Dermis microvascular lymphatic vessel endothelial cell (primary cell): ENCODE measurements at places on chromosomes 7 and 10. TPM values are rescaled to one million over a fixed set of nuclear protein-coding genes. Genes with fewer than 3 reads are reported as not detected.

DNA sequence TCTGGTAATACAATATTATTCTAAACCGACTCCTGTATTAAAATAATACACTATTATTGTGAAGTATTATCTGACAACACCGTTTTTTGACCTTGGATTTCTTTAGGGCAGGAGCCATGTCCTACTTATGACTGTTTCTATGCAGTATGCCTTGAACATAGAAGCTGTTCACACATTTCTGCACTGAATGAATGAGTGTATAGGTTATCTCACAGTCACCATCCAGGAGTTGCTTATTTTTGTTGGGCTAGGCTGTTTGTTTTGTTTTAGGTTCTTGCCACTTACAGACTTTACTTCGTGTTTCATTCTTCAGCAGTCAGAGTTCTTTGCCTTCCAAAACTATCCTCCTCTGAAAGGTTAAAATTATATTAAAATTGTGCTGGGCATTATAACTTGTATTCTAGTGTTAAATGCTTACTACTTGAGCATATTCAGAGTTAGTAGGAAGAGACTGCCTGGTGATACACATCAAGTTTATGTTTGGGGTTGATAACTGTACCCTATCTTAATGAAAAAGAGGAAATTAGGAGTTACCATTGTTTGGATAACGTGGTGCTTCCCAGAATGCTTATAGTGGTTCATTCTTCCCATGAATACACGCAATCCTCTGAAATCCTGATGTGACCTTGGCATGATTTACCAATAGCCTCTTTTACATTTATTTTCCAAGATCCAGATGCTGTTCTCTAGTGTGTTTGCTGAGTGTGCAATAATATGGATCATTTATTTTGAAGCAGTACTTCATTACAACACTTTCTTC lies 1.7 kb downstream of the RALA start:
- no peak for DNase-seq

- DNase-seq = peak; percentile 74
Measured at GRCh38 chr7:2632733-2633537, 1.1 kb downstream of the TTYH3 start.

GRCh38 chr10:77197544-77197943 lies 440.1 kb downstream of the KCNMA1 start:
- no peak for DNase-seq

DNA sequence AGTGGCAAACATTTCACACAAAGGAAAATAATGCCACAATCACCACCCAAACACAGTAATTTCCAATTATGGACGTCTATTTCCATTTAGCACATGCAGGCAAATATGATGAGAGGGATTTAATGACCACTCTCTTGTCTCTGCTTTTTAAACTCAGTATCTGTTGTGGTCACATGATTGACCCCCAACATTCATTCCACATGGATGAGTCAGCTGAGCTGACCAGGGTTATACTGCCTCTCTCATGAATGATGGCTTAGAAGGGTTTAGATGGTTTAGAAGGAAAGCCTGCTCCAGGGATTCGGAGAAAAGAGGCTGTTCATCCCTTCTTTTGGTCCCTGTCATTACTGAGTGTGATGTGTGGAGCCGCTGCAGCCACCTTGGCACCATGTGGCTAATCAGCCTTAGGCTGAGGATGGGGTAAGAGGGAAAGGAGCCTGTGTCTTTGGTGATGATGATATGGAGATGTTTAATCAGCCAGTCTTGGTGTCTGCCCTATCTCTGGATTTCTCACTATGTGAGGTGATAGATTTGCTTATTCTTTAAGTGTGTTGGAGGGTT lies 38.2 kb upstream of the JAKMIP3 start:
- no peak for DNase-seq

GRCh38 chr7:112414855-112415490 lies 35.3 kb upstream of the IFRD1 start:
- DNase-seq = no peak

DNA sequence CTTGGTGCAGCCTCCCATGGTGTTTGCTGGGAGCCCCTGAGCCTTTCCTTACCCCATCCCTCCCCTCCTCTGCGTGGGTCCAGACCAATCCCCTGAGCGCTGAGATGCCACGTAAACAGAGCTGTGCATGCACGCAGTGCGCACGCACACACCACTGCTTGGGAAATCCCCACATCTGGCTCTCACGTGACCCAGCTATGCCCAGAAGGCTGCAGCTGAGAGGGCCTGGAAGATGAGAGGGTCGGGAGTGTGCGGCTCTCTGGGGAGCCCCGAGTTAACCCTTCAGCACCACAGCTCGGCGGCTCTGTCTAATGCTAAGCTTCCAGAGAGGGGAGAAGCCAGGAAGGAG lies 177.2 kb downstream of the SH3PXD2A start:
- DNase-seq = peak; percentile 80

DNA sequence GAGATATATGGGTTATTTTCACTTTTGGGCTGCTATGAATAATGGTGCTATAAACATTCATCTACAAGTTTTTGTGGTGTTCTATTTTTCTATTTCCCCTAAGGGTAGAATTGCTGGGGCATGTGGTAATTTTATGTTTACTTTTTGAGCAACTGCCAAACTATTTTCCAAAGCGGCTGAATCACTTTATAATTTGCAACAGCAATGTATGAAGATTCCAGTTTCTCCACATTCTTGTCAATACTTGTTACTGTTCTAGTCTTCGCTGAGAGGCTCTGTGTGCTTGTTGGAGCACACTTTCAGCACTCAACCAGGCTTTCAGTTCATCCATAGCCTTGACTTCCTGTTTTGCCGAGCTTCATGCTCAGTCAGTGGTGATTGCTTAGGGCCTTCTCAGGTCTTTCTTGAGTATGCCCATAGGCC lies 39.0 kb downstream of the ADK start:
- DNase-seq = peak; percentile 62

DNA sequence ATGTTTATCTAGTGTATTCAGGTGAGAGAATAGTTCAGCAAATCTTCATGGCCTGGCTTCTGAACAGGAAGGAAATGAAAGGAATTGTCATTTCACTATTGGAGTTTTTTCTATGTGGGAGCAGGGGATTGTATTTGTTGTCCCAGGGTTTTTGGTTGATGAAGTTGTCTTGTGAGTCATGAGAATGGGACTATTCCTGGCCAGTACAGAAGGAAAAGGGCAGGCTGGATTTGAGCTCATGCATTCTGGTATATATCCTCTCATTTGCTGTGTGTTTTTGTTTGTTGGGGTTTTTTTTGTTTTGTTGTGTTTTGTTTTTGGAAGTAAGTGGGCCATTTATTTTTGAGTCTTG lies 101.2 kb upstream of the MKLN1 start:
- DNase-seq = peak; percentile 29

DNA sequence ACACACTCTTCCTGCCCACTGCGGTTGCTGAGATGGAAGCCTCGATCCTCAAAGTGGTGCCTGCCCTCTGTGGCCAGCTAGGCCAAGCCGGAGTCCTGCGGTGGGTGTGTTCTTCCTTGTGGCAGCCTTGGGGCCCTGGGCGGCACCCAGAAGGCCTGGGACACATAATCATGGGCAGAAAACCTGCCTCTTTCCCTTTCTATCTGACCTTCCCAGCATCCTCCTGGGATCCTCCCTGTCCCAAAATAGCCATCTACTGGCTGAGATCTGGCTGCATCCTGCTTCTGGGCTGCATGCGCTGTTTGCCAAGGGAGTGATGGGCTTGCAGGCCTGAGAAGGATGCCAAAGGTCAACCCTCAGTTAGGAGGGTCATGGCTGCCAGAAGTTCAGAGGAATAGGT lies 23.9 kb downstream of the COL13A1 start:
- DNase-seq = no peak

DNA sequence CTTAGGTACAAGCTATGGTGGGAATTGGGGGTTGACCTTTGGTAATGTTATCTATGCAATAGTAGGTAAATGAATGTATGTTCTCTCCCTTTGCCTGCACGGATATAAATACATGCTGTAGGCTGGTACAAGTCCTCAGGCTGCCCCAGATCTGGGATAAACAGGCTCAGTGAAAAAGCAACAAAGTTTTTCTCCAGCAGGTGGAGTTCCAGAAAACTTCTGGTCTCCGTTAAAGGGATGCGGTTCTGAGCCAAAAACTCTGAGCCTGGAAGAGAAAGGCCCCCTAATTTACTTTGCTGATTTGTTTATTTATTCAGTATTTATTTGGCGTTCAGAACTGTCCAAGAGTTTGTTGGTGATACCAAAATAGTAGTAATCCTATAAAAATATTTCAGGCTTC lies 204.7 kb downstream of the ADRA2A start:
- DNase-seq = no peak

DNA sequence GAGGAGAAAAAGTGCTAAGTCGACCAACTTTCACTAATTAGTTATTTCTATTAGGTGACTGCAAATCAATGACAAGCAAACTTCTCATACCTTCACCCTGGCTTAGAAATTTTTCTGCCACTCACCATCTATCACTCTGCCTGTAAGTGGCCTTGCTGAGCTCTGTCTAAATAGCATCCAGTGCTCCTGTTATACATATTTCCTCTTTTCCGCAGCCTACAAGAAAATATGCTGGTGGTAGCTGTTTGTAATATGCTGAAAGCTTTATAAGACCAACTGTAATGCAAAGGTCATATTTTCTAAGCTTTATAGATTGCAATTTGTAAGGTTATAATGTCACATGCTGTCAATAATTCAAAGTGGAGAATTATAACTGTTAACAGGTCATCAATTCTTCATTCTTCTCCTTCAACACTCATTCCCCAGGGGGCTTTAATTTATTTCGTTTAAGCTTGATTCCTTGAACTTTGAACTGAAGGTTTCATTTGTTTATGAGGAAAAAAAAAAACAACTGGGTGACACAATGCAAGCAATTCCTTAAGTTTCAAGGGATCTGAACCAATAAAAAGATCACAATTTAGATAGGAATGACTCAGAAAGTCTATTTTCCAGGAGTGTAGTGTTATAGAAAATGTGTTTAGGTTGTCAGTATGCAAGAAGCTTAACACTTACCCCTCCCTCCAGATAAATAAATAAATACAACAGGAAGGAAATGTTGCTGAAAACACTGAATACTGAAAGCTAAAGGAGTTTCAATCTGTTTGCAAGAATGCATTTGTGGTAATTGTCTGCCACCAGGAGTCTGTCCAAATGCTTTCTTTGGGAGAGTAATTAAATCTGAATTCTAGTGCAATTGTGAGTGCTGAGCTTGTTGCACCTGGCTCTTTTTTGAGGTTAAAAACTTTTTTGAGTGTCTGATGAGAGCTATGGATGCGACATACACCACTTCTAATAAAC lies 183.7 kb downstream of the SORCS1 start:
- DNase-seq = no peak

- DNase-seq = peak; percentile 82
Measured at GRCh38 chr7:139936760-139937310, 107.8 kb downstream of the TBXAS1 start.

- no peak for DNase-seq
Measured at GRCh38 chr7:11749629-11750028, 82.4 kb downstream of the THSD7A start.

DNA sequence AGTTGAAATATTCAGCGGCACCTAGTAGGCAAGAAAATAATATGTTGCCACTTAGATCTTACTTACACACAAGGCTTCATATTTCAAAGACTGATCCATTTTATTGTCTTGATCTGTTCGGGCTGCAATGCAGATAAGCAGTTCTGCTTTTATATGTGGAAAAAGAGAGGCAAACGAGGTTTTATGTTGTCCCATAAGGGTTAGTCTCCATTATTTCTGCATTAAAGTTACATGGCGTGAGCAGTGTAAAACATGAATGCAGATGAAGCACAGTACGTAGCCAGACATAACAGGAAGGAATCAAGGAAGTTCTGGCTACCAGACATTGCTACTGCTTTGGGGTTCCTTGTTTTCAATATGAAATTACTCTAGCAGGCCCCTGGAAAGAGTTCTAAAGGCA lies 224.8 kb downstream of the BBS9 start:
- DNase-seq = peak; percentile 65

- no peak for DNase-seq
Measured at GRCh38 chr10:30309403-30309802, 39.7 kb downstream of the MTPAP start.

DNA sequence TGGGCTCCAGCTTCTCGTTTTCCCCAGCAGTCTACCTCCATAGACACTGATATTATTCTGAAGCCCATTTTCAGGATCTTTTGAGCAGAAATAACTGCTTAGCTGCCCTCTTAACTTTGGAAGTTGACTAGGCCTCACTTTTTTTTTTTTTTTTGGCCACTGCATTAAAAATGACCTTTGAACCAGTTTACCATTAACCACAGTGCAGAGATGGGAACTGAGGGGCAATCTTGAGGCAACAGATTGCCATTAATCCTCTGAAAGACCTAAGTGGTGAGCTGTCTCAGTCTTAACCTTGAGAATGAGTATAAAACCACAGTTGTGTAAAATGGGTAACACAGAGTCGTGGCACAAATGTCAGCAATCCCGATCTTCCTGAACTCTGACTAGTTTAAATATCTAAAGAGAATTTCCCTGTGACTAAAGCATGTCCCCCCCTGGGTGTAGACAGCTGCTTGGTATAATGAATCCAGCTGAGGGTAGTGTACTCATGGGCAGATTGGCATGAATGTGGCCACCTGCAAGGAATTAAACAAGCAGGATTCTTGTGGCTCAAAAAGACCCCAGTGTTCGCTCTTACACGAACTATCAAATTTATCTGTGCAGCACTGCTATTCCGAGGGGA lies 46.1 kb upstream of the FMC1 start:
- no peak for DNase-seq

- no peak for DNase-seq
Measured at GRCh38 chr7:93921186-93921585, 349 bp upstream of the GNG11 start.

- no peak for DNase-seq
Measured at GRCh38 chr10:60122190-60122589, 215.8 kb upstream of the CCDC6 start.

- DNase-seq = peak; percentile 8
Measured at GRCh38 chr7:74481458-74482196, 27.9 kb downstream of the GTF2IRD1 start.

- no peak for DNase-seq
Measured at GRCh38 chr7:134374291-134374690, 57.6 kb upstream of the SLC35B4 start.

DNA sequence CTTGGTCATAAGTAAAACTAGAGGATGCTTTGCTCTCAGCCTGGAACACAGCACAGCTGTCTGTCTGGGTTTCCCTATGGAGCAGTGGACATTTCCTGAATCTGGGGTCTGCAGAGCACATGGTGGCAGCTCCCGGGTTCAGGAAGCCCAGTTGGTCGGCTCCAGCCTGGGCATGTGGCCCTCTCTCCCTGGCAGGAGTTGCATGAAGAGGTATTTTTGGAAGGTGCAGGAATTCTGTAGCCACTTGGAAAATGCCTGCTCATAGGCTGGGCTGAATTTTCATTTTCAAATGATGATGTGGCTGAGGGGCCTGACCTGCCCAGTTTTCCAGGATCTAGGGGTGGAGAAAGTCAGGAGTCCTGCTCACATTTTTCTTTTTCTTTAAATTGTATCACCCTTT lies 6.7 kb upstream of the TPST1 start:
- DNase-seq = no peak

Gene ITPRID1
- not detected in 2 replicates for total RNA-seq

Gene SUN3
- not detected in 2 replicates for total RNA-seq

Gene ANKRD30A
- total RNA-seq = not detected in 2 replicates

Gene SERPINE1
- total RNA-seq = 81.9 and 88.2 TPM in 2 replicates

Gene EGR2
- 0.13 TPM in 1 of 2 replicates, not detected in the other for total RNA-seq
